ENCODE measurements at places on chromosomes 11 and 22. TPM values are rescaled to one million over a fixed set of nuclear protein-coding genes. Genes with fewer than 3 reads are reported as not detected.

DNA sequence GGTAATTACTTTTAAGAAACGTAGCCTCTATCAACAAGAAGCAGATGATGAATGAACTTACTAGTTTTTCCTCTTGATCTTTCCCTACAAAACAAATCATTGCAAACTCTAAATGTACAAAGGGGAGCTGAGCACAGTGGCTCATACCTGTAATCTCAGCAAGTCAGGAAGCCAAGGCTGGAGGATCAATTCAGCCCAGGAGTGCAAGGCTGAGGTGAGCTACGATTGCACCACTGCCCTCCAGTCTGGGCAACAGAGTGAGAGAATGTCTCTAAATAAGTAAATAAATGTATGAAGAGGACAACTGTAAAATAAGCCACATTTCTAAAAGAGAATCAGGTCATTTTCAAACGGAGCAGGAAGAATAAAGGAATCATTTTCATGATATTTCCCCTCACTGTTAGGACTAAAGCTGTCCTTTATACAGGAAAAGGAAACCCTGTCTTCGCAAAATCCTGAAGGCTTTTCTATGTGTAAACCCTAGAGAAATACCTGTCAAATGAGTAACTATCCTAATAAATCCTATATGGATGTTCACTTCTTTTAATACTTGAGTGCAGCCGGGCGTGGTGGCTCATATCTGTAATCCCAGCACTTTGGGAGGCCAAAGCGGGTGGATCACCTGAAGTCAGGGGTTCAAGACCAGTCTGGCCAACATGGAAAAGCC lies 41.2 kb downstream of the RRAS2 start:
- no peak for DNase-seq
- peak overlapping the region; percentile 25 for H3K27ac ChIP-seq
- H3K27me3 ChIP-seq, result no peaks in the 10 kb centered on the region
- H3K36me3 ChIP-seq, result peaks cover 26% of the 10 kb centered on the region

The OSBPL5 gene
- total RNA-seq, result 9.6 TPM

The CCND1 gene
- 0.42 TPM for total RNA-seq

The PARVA gene
- total RNA-seq, result not detected

DNA sequence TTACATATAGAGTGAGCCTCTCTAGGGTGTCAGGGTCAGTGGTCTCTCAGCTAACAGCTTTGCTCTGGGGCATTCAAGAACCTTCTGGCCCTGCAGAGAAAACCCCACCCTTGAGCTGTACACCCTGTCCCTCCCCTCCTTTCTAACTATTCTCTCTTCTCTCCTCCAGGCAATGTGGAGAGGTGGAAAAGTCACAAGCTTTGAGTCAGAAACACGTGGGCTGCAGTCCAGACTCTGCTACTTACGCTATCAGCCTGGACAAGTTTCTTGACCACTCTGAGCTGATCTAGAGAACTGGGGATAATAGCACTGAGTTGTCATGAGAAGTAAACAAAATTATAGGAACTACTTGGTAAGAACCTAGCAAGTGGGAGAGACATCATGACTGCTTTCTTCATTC lies 10.7 kb upstream of the FAM83F start:
- peaks cover 34% of the 10 kb centered on the region for H3K4me1 ChIP-seq
- no peak for DNase-seq
- H3K27ac ChIP-seq, result no peak overlapping the region
- H3K27me3 ChIP-seq, result peaks cover 6% of the 10 kb centered on the region

The KCNQ1 gene
- total RNA-seq, result 24.3 TPM

The TEX12 gene
- 0.35 TPM for total RNA-seq

- peaks cover 39% of the 10 kb centered on the region for H3K27me3 ChIP-seq
- DNase-seq, result no peak
- H3K4me3 ChIP-seq, result no peak overlapping the region
- H3K4me1 ChIP-seq, result no peaks in the 10 kb centered on the region
- no peak overlapping the region for H3K27ac ChIP-seq
- H3K36me3 ChIP-seq, result peaks cover 8% of the 10 kb centered on the region
Measured at GRCh38 chr11:118186346-118187107, 10.1 kb upstream of the SCN2B start.

GRCh38 chr11:1988667-1989317 lies 8.8 kb downstream of the H19 start:
- DNase-seq, result no peak
- no peak overlapping the region for H3K27ac ChIP-seq
- no peaks in the 10 kb centered on the region for H3K4me1 ChIP-seq
- H3K36me3 ChIP-seq, result no peaks in the 10 kb centered on the region

DNA sequence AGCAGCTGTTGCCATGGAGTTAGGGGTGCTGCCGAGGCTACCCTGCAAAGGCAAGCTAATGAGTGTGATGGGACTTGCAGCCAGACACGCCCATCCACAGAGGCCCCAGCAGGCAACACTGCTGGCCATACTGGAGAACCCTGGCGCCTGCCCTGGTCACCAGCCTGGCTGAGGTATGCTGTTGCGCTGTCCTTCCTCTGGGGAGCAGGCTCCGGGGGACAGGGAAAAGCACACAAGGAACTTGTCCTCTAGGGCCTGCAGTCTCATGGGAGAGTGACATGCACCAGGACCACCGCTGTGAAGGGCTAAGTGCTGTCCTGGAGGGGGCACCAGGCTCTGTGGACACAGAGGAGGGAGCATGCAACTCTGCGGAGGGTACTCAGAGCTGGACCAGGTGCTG lies 35.8 kb downstream of the TOM1 start:
- peaks cover 30% of the 10 kb centered on the region for H3K4me1 ChIP-seq
- no peak for DNase-seq
- no peak overlapping the region for H3K4me3 ChIP-seq
- H3K27me3 ChIP-seq, result no peaks in the 10 kb centered on the region
- H3K27ac ChIP-seq, result peak overlapping the region; percentile 73
- peaks cover 11% of the 10 kb centered on the region for H3K36me3 ChIP-seq

The TRIM68 gene
- total RNA-seq, result 13.4 TPM

DNA sequence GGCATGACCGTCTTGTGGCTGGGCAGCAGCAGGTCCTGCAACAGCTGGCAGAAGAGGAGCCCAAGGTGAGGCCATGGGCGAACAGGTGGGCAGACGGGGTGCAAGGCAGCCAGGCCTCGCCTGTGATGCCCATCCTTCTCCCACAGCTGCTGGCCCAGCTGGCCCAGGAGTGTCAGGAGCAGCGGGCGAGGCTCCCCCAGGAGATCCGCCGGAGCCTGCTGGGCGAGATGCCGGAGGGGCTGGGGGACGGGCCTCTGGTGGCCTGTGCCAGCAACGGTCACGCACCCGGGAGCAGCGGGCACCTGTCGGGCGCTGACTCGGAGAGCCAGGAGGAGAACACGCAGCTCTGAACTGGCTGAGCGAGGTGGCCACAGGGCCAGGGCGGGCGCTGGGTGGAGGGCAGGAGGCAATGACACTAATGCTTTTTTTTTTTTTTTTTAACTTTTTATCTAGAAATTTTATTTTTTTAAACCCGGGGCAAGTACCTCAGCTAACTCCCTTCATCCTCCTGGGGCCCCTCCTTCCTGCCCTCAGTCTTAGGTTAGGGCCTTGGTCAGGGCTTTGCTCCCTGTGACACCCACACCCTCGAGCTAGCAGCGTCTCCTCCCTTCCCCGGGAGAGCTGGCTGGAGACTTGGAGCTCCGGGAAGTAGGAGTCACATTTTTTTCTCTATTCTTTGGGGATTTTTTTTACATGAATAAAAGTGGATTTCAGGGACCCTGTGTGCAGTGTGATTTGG lies 16.0 kb downstream of the PLCB3 start:
- H3K27ac ChIP-seq, result peak overlapping the region; percentile 92
- H3K4me1 ChIP-seq, result peaks cover 25% of the 10 kb centered on the region
- no peak overlapping the region for H3K4me3 ChIP-seq
- no peaks in the 10 kb centered on the region for H3K27me3 ChIP-seq

DNA sequence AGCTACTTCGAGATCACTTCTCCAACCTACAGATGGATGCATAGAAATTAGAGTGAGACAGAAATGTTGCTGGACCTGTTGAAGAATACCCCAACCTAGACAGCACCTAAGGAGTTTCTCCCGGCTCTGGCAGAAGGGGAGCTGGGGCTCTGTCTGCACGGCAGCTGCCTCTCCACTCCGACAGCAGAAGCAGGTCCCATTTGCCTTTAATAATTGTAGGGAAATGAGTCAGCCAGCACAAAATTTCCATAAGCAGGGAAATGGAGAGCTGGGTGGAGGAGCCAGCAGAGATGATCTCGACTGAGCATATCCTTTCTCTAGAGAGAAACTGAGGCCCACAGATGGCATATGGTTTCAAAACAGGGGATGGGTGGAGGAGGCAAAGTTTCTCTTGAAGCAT lies 80.1 kb downstream of the EFCAB6 start:
- H3K4me3 ChIP-seq, result no peak overlapping the region
- H3K4me1 ChIP-seq, result no peaks in the 10 kb centered on the region

GRCh38 chr11:128831174-128832120 lies 35.6 kb downstream of the KCNJ1 start:
- peaks cover 31% of the 10 kb centered on the region for H3K4me1 ChIP-seq
- peak overlapping the region; percentile 60 for H3K4me3 ChIP-seq
- peak overlapping the region; percentile 85 for H3K27ac ChIP-seq
- H3K27me3 ChIP-seq, result no peaks in the 10 kb centered on the region
- peak; percentile 90 for DNase-seq
- no peaks in the 10 kb centered on the region for H3K36me3 ChIP-seq

DNA sequence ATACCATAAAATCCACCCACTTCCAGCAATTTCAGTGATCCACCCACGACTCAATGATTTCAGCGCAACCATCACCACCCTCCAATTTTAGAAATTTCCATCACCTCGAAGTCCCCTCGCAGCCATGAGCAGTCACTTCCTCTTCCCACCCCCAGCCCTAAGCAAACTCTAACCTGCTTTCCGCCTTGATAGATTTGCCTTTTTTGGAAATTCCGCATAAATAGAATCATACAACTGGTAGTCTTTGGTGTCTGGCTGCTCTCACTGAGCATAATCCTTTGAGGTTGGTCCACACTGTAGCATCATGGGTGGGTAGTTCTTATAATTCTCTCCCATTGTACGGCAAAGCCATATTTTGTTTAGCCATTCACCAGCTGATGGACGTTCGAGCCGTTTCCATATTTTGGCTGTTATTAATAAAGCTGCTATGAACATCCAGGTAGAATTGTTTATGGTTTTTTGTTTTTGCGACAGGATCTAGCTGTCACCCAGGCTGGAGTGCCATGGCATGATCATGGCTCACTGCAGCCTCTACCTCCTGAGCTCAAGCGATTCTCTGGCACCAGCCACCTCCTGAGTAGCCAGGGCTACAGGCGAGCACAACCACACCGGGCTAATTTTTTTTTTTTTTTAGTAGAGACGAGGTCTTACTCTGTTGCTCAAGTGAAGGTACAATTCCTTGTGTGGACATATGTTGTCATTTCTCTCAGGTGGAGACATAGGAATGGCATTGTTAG lies 16.0 kb downstream of the PIM3 start:
- DNase-seq, result peak; percentile 51
- no peaks in the 10 kb centered on the region for H3K27me3 ChIP-seq
- H3K27ac ChIP-seq, result peak overlapping the region; percentile 79
- peaks cover 18% of the 10 kb centered on the region for H3K4me1 ChIP-seq
- H3K36me3 ChIP-seq, result peaks cover 9% of the 10 kb centered on the region

DNA sequence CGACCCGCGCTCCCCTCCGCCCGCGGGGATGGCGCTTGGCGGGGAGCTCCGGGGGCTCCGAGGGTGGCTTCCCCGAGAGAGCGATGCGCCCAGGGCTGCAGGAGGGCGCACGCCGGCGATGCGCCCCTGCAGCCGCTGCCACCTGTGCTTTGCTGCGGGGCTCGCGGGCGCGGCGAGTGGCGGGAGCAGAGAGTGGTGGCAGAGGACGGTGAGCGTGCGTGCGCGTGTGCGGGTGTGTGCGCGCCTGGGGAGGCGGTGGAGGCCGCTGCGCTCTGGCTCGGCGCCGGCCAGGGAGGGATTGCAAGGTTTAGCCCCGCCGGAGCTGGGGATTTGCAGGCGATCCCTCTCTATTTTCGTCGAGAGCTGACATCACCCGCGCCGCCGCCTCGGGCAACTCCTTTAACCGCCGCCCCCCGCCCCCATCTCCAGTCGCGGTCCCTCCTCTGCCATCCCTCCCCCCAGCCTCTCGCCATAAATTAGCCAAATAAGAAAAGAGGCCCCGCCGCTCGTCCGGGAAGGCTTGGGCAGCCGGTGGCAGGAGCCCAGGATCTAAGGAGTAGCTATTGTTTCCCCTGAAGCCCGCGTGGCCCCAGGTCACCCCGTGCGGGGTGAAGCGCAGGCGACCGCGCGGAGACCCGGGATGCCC lies at the start of gene SLC1A2:
TSS of gene SLC1A2 (minus strand) at position 375 of the 646 bp plus-strand sequence. CDS start 592 bp downstream, outside the sequence.
- H3K4me1 ChIP-seq, result peaks cover 12% of the 10 kb centered on the region
- H3K36me3 ChIP-seq, result no peaks in the 10 kb centered on the region

GRCh38 chr11:17552392-17553248 lies 5.6 kb downstream of the OTOG start:
- peaks cover 5% of the 10 kb centered on the region for H3K4me1 ChIP-seq
- no peaks in the 10 kb centered on the region for H3K36me3 ChIP-seq
- no peak overlapping the region for H3K4me3 ChIP-seq
- no peak for DNase-seq
- no peak overlapping the region for H3K27ac ChIP-seq

- no peaks in the 10 kb centered on the region for H3K27me3 ChIP-seq
- DNase-seq, result no peak
- H3K36me3 ChIP-seq, result no peaks in the 10 kb centered on the region
Measured at GRCh38 chr11:59534676-59535075, 23.3 kb downstream of the OR4D9 start.

DNA sequence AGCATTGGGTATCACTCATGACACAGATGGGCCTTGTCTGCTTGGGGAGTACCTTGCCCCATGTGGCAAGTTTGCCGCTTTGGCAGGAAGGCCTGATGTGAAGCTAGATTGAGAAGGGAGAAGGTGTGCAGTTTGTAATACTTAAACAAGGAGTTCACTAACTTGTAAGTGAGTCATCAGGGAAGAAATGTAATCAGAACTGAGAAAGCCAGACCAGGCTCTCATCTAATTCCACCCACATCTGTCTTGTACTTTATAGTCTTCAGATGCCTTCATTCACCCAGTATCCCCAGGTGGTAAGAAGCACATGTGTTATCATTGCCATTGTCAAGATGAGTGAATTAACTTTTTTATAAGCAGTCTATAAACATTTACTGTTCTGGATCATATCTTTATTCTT lies 116.0 kb upstream of the DDI1 start:
- H3K4me1 ChIP-seq, result no peaks in the 10 kb centered on the region
- DNase-seq, result no peak
- no peaks in the 10 kb centered on the region for H3K27me3 ChIP-seq
- H3K36me3 ChIP-seq, result no peaks in the 10 kb centered on the region
- no peak overlapping the region for H3K4me3 ChIP-seq
- H3K27ac ChIP-seq, result no peak overlapping the region

Measured in activated CD4-positive, alpha-beta T cell treated with anti-CD3 and anti-CD28 coated beads, Interleukin-2, amount 10 ng/mL, durations not matched to agents 7 days and 5 days (primary cell).